ENCODE measurements at places on chromosomes 16 and 17.

DNA sequence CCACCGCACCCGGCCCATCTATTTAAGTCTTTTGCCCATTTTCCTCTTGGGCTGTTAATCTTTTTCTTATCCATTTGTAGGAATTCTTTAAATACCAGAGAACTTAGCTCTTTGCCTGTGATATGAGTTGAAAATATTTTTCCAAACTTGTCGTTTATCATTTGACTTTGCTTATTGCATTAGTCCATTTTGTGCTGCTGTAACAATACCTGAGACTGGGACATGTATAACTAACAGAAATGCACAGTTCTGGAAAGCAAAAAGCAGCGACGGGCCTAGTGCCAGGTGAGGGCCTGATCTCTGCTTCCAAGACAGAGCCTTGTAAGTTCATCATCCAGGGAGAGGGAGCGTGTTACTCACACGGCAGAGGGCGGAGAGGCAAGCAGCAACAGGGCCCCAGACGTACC is 25.6 kb upstream of the BHLHA9 start:
- no peak for DNase-seq

DNA sequence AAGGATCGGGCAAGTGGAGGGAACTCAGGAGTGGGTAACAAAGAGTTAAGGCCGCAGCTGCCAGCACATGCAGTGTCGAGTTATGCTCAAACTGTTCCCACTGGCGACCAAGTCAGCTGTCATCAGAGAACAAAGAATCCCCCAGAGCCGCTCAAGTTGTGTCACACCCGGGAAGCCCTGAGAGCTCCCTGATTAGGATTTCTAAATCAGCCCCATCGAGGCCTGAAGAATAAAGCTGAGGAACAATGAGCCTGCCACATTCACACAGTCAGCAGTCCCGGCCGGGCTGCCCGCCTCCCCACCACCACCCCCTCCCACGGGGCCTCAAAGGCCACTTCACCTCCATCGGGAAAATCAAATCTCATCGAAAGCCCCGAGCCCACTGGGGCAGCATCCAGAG is 84.5 kb downstream of the SOX9 start:
- DNase-seq: no peak

GRCh38 chr17:29212681-29213121 is 32.5 kb upstream of the MYO18A start:
- no peak for DNase-seq

- peak; percentile 71 for DNase-seq
Observed at GRCh38 chr17:35373984-35374765, 754 bp upstream of the SLFN11 start.

- no peak for DNase-seq
Observed at GRCh38 chr16:87114832-87115231, 202.4 kb downstream of the C16orf95 start.

DNA sequence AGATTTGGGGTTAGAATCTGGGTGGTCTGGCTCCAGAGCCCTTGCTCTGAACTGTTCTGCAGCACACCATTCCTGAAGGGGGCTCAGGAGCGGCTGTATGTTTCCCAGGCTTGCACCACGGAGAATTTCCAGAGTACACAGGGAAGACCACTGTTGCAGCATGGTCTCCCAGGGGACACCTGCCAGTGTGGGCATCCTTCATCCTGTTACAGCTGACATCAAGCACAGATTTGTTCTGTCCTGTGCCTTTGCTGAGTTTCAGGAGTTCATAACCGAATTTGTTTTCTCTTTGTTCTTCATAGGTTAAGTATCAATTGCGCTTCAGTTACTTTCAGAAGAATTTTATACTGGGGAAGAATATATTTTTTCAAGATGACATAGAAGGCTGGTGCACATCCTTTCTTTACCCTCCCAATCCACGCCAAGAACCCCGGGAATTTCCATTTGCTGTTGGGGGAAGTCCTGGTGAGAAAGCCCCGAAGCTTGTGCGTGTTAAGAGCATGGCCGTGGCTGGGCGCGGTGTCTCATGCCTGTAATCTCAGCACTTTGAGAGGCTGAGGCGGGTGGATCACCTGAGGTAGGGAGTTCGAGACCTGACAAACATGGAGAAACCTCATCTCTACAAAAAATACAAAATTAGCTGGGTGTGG is 26.3 kb upstream of the ABCA3 start:
- DNase-seq: no peak

- DNase-seq: no peak
Observed at GRCh38 chr16:21076186-21076883, 74.3 kb downstream of the DNAH3 start.

Measured in activated naive CD8-positive, alpha-beta T cell treated with anti-CD3 and anti-CD28 coated beads for 36 hours (primary cell).